ENCODE measurements at places on chromosomes 5 and 9. TPM values are rescaled to one million over a fixed set of nuclear protein-coding genes. Genes with fewer than 3 reads are reported as not detected.

OMD gene
- total RNA-seq = 31.1 TPM

SLC22A4 gene
- 1.4 TPM for total RNA-seq

TRIM7 gene
- total RNA-seq = 4.0 TPM

THBS4 gene
- total RNA-seq = 1.5 TPM

NR5A1 gene
- not detected for total RNA-seq

SNX18 gene
- 27.3 TPM for total RNA-seq

RORB gene
- total RNA-seq = not detected

ZNF169 gene
- total RNA-seq = 4.7 TPM

C9 gene
- not detected for total RNA-seq

PCDHAC2 gene
- total RNA-seq = 2.3 TPM

GADD45G gene
- total RNA-seq = 1.0 TPM

ELAVL2 gene
- total RNA-seq = 1.1 TPM

COQ4 gene
- total RNA-seq = 39.2 TPM

RANBP3L gene
- total RNA-seq = 3.8 TPM

EEIG1 gene
- 39.4 TPM for total RNA-seq

IFNK gene
- not detected for total RNA-seq

EIF4E1B gene
- total RNA-seq = not detected

NPM1 gene
- total RNA-seq = 1,157 TPM

DMRT3 gene
- not detected for total RNA-seq

ISL1 gene
- total RNA-seq = not detected
